Urothelium cell line (cell line): ENCODE measurements at places on chromosomes 6 and 20.

GRCh38 chr6:129859524-129859923 lies 1.6 kb downstream of the TMEM244 start:
- no peak for DNase-seq

- no peak for DNase-seq
These were observed 195.2 kb upstream of the SASH1 start for GRCh38 chr6:148147463-148147830.

DNA sequence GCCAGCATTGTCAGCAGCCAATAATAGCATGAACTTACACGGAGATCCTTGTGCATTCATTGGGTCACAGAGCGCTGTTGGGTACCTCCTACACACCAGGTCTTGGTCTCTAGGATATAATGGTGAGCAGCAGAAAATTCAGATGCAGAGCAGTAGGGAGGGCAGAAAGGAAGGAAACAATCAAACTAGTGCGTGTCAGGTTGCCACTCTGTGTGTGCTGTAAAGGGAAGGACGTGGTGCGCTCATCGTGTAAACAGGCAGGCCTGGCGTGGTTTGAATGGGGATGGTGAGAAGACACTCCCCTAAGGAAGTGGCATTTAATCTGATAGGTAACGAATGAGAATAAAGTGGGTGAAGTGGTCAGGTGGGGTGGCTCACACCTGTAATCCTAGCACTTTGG lies 336.4 kb downstream of the CDH26 start:
- DNase-seq, result no peak

- DNase-seq, result no peak
These were observed 543.8 kb upstream of the JAG1 start for GRCh38 chr20:11217326-11218172.

GRCh38 chr6:19891451-19891850 lies 54.3 kb downstream of the ID4 start:
- no peak for DNase-seq

DNA sequence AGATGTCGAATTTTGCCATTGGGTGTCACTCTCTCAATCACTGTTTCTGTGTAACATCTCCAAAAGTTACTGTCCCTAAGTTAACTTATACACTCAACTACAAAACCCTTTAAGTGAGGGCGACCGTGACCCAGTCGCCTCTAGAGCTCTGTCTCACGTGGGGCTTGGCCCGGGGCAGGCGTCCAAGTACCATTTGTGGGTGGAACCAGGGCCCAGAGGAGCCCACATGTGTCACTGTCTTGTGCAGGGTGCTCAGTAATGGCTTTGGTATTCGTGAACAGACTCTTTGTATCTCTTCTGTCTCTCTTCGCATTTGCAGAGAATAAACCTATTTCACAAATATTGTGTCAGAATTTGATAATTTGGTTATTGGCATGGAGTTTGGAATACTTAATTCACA lies 109.9 kb upstream of the THBS2 start:
- DNase-seq, result no peak

DNA sequence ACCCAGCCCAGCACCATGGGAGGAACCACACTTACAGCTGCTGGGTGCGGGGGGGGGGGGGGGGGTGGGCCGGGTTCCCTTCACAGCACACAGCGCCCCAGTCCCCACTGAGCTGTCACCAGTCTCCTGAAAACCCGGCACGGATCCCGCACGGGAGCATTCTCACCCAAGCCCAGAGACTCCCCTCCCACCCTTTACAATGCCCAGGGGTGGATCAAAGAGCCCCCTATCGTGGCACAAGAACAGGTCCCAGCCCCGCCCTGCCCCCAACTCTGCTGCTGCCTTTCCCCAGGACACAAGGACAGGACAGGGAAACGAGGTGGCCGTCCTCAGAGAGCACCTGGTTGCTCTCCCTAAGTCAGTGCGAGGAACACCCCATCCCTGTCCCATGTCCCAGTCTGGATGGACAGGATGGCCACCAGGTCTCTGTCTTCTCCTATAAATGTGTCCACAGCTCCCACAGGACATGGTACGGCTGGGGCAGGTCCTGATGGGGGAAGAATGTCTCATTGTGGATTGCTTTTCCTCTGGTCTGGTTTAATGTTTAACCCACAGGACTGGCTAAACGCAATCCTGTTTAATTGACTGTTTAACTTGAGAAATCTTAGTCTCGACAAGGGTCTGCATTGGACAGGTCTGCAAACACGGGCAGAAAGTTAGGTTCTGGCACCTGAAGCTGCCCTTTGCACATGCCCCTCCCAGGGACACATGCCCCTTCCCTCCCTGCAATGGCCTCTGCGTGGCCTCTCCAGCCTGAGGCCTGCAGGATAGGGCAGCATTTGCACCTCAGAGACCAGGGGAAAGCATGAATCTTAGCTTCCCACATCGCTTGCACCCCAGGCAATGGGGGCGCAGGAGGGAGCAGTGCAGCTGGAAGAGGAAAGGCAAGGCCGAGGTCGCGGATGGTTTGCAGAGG lies 45.3 kb downstream of the DACT2 start:
- DNase-seq, result no peak

GRCh38 chr6:129793447-129793846 lies 67.7 kb downstream of the TMEM244 start:
- DNase-seq, result no peak

- no peak for DNase-seq
These were observed 56.3 kb downstream of the KCNS1 start for GRCh38 chr20:45044601-45045000.

GRCh38 chr6:48859562-48860123 lies 603.4 kb downstream of the MMUT start:
- no peak for DNase-seq

GRCh38 chr6:163432300-163432699 lies 17.8 kb downstream of the QKI start:
- DNase-seq, result no peak

GRCh38 chr6:138520463-138520862 lies 21.2 kb upstream of the NHSL1 start:
- peak; percentile 12 for DNase-seq

DNA sequence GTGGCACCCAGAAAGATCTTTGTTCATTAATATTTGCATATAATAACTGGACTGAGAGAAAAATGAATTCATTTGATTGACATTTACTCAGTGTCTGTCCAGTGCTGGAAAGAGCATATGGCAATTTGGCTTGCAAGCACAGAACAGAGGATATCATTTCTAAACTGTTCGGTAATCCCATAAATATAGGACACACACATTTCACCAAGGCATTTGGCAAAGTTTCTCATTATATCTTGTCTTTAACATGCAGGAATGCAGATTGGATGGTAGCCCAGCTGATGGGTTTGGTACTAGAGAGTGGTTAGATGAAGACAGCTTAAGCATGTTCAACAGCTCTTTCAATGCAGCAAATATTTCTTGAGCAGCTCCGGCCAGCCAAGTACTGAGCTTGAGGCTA lies 259.2 kb downstream of the PRKN start:
- no peak for DNase-seq

- DNase-seq, result no peak
These were observed 32.8 kb upstream of the HBS1L start for GRCh38 chr6:135087403-135087802.

- DNase-seq, result peak; percentile 91
These were observed at the start of gene FBXO9 for GRCh38 chr6:53065266-53066076. Gene FBXO9 (plus strand): TSS chr6:53065404. CDS start chr6:53065790, 386 bp downstream.

DNA sequence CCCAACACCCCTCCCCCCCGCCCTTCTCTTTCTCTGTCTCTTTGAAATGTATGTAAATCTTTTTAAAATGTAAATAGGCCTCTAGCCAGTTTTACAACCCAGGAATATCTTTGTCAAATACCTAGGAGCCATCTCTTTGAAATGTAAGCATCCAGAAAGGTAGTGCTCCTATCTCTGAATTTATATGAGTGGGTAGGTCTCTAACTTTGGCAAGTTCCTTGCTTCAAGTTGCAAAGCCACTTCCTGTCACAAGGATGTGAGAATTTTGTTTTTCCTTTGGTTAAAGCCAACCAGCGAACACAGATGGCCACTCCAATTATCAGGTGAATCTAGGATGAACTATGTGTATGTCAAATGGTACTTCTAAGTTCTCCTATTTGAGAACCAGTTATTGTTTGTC lies 6.2 kb upstream of the DEFB132 start:
- DNase-seq, result no peak

DNA sequence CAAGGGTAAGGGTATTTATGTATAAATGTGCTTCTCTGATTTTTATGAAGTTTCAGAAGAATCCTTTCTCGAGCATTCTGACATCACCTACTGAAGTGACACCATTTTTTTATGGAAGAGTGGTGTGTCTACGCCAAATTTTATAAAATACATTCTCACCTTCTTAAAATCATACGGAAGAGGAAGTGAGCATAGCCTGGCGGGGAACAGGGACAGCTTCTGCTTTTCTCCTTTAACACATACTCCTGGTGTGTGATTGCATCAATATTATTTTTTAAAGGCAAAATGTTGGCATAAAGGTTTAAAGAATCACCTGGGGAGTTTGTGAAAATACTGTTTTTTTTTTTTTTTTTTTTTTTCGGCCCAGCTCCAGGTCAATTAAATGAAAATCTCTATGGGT lies 733.6 kb upstream of the MAN1A1 start:
- DNase-seq, result no peak

GRCh38 chr6:26623339-26623859 lies 26.6 kb downstream of the ABT1 start:
- no peak for DNase-seq

DNA sequence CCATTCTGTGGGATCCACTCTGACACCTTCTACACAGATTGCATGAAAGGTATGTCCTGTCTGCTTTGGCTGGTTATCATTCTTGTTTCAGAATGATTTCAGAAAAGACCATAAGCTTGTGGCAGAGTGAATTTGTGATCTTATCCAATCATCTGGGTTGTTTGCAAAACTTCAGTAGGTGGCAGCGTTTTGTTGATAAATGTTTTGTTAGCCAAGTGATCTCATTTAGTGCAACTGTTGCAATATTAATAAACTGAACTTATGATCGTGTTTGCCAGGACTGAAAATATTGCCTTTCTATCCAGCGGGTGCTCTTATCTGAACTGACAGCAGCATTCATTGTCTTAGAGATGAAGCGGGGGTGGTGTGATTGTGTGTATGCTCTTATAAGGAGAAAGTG lies 613.2 kb upstream of the NOX3 start:
- DNase-seq, result no peak

GRCh38 chr20:16535277-16535676 lies 38.0 kb downstream of the KIF16B start:
- DNase-seq, result no peak

- DNase-seq, result no peak
These were observed 96.6 kb upstream of the INSM1 start for GRCh38 chr20:20271271-20271670.

GRCh38 chr6:38266921-38267354 lies 372.8 kb downstream of the BTBD9 start:
- peak; percentile 36 for DNase-seq

- DNase-seq, result no peak
These were observed 118.0 kb downstream of the DLL1 start for GRCh38 chr6:170172825-170173256.

DNA sequence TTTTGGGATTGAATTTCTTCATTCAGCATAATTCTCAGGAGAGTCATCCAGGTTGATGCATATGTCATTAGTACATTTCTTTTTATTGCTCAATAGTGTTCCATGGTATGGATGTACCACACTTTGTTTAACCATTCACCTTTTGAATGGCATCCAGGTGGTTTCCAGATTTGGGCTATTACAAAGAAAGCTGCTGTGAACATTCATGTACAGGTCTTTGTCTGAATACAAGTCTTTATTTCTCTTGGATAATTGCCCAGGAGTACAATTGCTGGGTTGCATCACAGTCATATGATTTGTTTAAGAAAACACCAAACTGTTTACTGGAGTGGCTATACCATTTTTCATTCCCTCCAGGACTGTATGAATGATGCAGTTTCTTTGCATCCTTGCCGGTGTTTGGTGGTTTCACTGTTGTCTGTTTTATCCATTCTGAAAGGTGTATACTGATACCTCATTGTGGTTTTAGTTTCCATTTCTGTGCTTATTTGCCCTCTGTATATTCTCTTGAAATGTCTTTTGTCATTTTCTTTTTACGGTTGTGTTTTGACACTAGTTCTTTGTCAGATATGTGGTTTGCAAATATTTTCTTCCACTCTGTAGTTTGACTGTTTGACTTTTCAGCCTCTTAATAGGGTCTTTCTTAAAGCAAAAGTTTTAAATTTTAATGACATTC lies 8.8 kb downstream of the CDKAL1 start:
- DNase-seq, result no peak

DNA sequence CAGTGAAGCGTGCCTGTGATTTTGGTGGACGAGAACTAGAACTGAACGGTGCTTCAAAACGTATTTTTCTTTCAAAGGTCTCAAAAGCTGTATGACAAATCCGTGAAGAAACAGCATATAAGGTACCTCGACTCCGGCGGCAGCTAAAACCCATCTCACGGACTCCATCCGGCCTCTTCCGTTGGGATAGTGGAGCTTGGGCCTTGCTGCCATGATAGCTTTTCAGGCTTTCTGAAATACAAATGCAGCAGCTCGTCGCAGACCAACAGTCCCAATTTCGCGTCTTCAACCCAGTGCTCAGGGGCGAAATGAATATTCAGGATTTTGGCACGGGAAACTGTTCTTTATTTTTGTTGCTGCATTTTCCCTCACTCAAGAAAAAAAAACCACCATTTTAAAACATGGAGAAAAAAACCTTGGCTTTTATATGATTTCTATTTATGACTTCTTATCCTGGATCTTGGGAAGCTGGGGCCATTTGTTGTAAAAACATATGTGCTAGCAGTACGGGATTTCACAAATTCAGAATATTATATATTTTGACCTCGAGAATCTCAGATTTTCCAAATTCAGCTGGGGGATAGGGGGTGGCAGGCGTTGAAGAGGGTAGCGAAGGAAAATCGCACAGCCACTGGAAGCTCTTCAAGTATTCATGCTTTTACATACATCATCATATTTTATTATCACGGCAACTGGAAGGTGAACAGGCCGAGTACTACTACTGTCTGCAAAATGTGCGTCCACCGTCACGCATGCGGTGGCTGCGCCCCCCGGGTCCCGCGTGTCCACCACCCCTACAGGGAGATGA lies 849 bp downstream of the GSTA4 start:
- peak; percentile 40 for DNase-seq

DNA sequence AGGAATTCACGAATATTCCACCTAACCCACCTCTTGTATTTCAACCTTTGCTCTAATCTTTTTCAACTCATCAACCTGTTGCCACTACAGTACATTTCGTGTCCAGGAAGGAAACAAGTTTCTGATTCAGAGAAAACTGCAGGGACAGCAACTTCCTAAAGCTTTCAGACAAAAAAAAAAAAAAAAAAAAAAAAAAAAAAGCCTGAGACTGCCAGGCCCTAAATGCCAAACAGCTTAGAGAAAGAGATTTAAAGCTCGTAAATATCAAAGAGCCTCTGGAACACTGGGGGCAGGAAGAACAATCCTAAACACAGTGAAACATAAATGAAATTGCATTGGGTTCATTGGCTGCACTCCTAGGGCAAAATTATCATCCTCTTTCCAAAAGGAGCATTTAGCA lies 411.2 kb upstream of the SPTLC3 start:
- no peak for DNase-seq

DNA sequence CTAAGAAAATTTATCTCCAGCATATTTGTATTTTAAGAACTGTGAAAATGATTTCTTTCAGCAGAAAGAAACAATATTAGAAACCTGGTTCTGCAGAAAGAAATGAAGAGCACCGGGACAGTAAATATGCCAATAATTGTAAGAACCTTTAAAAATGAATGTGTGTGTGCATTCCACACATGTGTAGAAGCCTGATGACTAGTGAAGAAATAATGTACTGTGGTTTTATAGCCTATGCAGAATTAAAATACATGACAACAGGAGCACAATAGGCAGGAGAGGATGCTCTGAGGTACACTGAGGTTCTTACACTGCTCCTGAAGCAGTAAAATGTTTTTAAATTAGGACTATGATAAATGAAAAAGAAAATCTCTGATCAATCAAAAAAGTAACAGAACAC lies 48.9 kb downstream of the SNX14 start:
- no peak for DNase-seq
